Tibial artery (tissue), 4 donors: ENCODE measurements at places on chromosomes 2 and 18.

DNA sequence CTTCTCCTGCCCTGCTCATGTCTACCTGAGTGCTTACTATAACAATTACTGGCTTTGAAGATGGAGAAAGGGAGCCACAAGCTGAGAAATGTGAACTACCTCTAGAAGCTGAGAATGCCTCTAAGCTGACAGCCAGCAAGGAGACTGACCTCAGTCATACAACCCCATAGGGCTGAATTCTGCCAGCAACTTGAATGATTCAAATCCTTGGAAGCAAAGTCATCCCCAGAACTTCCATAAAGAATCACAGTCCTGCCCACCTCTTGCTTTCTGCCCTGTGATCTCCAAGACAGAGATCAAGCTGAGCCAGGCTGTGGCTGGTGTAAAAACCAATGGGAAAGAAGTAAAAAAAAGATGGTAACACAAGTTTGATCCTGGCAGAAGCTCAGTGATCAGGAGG is 288.2 kb upstream of the SPHKAP start:
- H3K4me3 ChIP-seq = no peak overlapping the region
- no peaks in the 10 kb centered on the region for H3K36me3 ChIP-seq
- no peaks in the 10 kb centered on the region for H3K27me3 ChIP-seq
- H3K27ac ChIP-seq = no peak overlapping the region

- peaks cover 28% of the 10 kb centered on the region for H3K4me1 ChIP-seq
- no peak overlapping the region for H3K4me3 ChIP-seq
- no peaks in the 10 kb centered on the region for H3K36me3 ChIP-seq
- no peaks in the 10 kb centered on the region for H3K27me3 ChIP-seq
Observed at GRCh38 chr18:59514203-59514602, 155.1 kb upstream of the LMAN1 start.

DNA sequence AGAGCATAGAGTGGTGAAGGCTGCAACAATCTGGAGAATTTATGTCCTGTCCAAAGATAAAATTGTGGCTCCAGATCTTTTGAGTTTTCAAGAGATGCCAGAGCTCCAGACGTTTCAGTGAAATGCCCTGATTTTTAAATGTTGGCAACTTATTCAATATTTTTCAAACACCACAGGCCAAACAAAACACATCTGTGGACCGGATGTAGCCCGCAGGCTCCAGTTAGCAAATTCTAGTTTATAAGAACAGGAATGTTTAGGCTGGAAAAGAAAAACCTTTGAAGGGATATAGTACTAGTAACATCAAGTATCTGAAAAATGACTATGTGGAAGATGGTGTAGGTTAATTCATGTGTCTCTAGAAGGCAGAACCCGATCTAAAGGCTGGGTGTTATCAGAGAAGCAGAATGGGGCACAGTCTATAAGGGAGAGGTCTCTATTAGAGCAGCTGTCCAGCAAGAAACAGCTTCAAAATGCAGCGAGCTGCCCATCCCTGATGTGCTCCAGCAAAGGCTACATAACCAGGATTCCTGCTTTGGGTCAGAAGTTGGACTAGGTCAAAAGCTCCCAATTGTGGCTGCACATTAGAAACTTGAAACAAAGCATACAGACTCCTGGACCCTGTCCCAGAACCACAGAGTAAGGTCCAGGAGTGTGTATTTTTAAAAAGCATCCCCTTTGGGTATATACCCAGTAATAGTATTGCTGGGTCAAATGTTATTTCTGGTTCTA is 105.9 kb downstream of the ANKRD44 start:
- no peak for DNase-seq
- H3K4me1 ChIP-seq = no peaks in the 10 kb centered on the region
- H3K27ac ChIP-seq = peak overlapping the region; percentile 56
- H3K36me3 ChIP-seq = no peaks in the 10 kb centered on the region

DNA sequence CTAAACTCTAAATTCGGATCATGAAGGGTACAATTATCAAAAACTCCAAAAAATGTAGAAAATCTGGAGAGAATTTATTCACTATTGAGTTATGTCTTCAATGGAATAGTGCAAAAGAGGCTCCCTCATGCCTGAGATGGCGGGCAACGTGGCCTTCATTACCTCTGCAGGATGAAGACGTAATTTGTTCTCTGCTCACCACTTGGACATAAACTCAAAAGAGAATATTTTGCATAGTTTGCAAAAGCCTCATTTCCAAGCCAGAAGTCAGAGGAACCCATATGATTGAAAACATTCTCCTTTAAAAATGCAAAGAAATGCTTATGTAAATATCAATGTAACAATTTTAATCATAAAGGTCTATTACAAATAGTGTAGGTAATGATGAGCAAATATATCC is 58.7 kb downstream of the SLC25A12 start:
- peaks cover 48% of the 10 kb centered on the region for H3K36me3 ChIP-seq
- no peak for DNase-seq
- no peak overlapping the region for H3K27ac ChIP-seq
- H3K4me3 ChIP-seq = no peak overlapping the region
- no peaks in the 10 kb centered on the region for H3K4me1 ChIP-seq

- no peak overlapping the region for H3K4me3 ChIP-seq
- no peaks in the 10 kb centered on the region for H3K36me3 ChIP-seq
- H3K27me3 ChIP-seq = no peaks in the 10 kb centered on the region
- H3K27ac ChIP-seq = no peak overlapping the region
Observed at GRCh38 chr2:105803773-105804172, 59.1 kb downstream of the NCK2 start.

- no peak overlapping the region for H3K4me3 ChIP-seq
- no peaks in the 10 kb centered on the region for H3K4me1 ChIP-seq
- no peak overlapping the region for H3K27ac ChIP-seq
Observed at GRCh38 chr18:21316296-21316695, 74.3 kb downstream of the GREB1L start.

GRCh38 chr2:95281786-95282185 is 7.5 kb downstream of the PROM2 start:
- no peaks in the 10 kb centered on the region for H3K36me3 ChIP-seq
- H3K27ac ChIP-seq = no peak overlapping the region
- H3K4me3 ChIP-seq = no peak overlapping the region

DNA sequence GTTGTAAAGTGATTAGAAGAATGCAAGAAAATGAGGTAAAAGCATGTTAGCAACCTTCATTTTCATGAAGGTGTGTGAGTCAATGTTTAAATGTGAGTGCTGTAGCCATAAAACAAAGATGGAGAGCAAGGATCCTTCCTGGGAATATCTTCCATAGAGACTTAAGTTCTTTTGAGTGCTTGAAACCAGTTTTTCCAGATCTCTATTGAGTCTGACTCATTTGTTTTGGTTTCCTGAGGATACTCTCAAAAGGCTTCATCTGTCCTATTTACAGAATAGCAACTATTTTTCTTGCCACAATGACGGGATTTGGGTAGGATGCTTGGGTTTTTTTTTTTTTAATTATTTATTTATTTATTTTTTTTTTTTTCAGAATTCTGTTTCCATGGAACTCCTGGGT is 45.9 kb upstream of the ASB1 start:
- no peaks in the 10 kb centered on the region for H3K36me3 ChIP-seq
- H3K4me3 ChIP-seq = no peak overlapping the region
- DNase-seq = no peak
- H3K27me3 ChIP-seq = no peaks in the 10 kb centered on the region
- H3K4me1 ChIP-seq = peaks cover 24% of the 10 kb centered on the region

DNA sequence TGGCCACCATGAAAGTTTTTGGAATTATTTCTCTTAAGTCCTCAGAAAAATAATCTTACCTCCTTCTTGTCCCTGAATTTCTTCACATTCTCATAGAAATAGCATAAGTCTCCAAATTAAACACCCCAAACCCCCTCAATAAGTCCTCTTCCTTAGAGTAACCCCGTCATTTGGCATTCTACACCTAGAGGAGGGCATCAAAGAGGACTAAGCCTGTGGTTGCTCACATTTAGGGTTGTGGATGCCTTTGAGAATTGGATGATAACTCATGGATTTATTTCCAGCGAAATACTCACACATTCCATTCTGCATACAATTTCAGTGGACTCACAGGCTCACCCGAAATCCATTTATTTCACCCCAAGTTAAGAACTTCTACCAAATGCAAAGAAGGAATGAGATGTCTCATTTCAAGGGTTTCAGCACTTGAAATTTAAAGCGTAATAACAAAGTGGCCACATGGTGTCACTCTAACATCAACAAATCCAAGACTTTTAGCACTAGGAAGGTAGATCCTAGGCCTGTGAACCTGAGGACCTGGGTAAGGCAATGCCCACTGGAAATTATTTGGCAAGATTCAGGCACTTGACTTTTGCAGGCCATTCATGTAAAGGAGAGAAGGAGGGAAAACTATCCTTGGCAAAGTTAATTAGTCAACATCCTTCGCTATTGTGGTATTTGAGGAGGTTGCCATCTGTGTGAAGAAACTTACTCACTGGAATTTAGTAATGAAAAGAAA is 24.6 kb downstream of the DYTN start:
- H3K4me1 ChIP-seq = no peaks in the 10 kb centered on the region
- DNase-seq = no peak
- H3K4me3 ChIP-seq = no peak overlapping the region
- H3K27me3 ChIP-seq = no peaks in the 10 kb centered on the region
- H3K36me3 ChIP-seq = no peaks in the 10 kb centered on the region
- H3K27ac ChIP-seq = no peak overlapping the region

GRCh38 chr18:9684881-9685614 is 23.1 kb upstream of the RAB31 start:
- DNase-seq = no peak
- peak overlapping the region; percentile 66 for H3K27ac ChIP-seq
- H3K27me3 ChIP-seq = no peaks in the 10 kb centered on the region
- peak overlapping the region; percentile 8 for H3K4me3 ChIP-seq
- H3K36me3 ChIP-seq = no peaks in the 10 kb centered on the region
- peaks cover 9% of the 10 kb centered on the region for H3K4me1 ChIP-seq

DNA sequence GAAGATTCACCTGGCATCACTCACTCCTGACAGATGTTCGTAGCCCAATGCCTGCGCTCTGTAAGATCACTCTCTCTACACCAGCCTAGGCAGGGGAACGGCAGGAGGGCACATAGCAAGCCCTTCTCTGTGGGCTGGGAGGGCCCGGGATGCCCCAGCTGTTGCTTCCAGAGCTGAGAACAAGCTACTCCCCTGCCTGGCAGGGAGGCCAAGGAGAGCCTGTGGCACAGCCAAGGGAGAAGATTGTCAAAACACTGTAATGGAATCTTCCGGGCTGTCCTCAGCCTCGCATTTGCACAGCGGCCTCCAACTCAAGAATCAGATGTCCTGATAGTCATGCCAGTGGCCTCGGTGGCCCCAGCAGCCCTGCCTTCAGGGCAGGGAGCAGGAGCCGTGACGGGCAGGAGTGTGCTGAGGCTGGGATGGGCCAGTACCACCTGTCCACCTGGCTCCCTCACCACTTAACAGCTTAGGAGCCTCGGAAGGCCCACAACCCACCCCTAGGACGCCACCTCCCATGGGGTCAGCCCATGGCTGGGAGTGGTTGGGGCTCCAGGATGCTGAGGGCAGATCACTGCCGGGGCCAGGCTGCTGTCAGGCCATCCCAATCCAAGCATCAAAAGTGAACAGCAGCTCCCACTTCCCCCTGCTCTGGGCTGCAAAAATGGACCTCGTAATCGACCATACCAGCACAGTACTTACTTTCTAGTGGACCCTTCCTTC is 21.9 kb upstream of the SLC35F6 start:
- no peaks in the 10 kb centered on the region for H3K27me3 ChIP-seq
- H3K4me1 ChIP-seq = no peaks in the 10 kb centered on the region
- DNase-seq = no peak

- no peaks in the 10 kb centered on the region for H3K27me3 ChIP-seq
- peak within 1 kb of the TSS; percentile 75 for H3K4me3 ChIP-seq
- peak; percentile 95 for DNase-seq
- H3K27ac ChIP-seq = peak within 1 kb of the TSS; percentile 87
Observed at GRCh38 chr2:45009303-45009927, at the start of gene SIX2. Gene SIX2 (minus strand): TSS chr2:45009452. CDS start chr2:45009110, 342 bp downstream.
